ENCODE measurements at places on chromosomes 7 and 10.

GRCh38 chr10:131685576-131685975 lies 215.2 kb upstream of the PPP2R2D start:
- no peak for DNase-seq

- no peak for DNase-seq
Measured at GRCh38 chr7:129452589-129453231, 18.5 kb downstream of the STRIP2 start.

GRCh38 chr10:102001435-102002068 lies 54.4 kb downstream of the ARMH3 start:
- no peak for DNase-seq

- DNase-seq = no peak
Measured at GRCh38 chr10:81874875-81875466, at the start of gene NRG3. TSS of gene NRG3 (plus strand) at chr10:81875194.

DNA sequence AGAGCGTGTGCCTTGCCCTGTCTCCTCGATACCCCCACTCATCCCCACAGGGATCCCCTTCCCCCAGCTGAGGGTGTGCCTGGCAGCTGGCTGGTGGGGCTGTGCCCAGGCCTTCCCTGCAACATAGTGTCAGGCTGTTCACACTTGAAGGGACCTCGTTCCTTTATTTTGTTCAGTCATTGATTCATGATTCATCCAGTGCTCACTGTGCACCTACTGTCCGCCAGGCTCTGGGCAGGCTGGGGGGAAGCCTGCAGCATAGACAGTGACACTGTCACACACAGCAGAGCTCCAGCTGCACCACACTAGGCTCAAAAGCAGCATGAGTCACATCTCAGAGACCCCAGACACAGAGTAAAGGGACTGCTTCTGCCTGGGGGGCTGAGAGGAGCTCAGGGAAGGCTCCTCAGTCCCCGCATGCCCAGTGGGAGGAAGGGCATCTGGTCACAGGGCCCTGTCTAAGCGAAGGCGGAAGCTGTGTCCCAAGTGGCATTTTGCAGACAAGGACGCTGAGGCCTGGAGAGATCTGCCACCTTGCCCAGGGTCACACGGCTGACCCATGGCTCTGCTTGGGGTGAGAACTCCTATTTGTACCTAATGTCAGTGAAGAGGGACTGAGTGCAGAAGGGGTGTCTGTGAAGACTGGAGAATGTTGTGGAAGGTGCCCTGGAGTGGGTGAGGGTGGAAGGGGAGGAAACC lies 27.9 kb downstream of the CDH23 start:
- no peak for DNase-seq

- DNase-seq = no peak
Measured at GRCh38 chr7:111517549-111517951, 44.7 kb downstream of the IMMP2L start.

- no peak for DNase-seq
Measured at GRCh38 chr10:67925449-67926005, 41.1 kb downstream of the SIRT1 start.

DNA sequence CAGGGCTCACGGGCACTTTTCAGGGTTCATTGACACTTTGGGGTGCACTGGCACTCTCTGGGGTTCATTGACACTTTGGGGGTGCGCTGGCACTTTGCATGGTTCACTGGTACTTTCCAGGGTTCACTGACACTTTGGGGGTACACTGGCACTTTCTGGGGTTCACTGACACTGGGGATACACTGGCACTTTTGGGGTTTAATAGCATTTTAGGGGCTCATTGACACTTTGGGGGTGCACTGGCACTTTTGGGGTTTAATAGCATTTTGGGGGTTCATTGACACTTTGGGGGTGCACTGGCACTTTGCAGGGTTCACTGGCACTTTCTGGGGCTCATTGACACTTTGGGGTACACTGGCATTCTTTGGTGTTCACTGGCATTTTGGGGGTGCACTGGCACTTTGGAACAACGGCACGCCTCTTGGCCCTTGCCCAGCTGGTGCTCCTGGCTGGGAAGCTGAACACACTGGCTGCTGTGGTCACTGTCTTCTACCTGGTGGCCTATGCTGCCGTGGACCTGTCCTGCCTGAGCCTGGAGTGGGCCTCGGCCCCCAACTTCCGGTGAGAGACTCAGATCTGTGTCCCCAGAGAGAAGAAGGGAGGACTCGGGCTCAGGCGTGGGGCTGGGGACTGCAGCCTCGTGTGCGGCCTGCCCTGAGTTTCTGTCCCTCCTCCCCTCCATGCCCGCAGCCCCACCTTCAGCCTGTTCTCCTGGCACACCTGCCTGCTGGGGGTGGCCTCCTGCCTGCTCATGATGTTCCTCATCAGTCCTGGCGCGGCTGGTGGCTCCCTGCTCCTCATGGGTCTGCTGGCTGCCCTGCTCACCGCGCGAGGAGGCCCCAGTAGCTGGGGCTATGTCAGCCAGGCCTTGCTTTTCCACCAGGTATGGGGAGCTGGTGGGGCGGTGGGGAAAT lies 6.2 kb upstream of the TRIP6 start:
- no peak for DNase-seq

DNA sequence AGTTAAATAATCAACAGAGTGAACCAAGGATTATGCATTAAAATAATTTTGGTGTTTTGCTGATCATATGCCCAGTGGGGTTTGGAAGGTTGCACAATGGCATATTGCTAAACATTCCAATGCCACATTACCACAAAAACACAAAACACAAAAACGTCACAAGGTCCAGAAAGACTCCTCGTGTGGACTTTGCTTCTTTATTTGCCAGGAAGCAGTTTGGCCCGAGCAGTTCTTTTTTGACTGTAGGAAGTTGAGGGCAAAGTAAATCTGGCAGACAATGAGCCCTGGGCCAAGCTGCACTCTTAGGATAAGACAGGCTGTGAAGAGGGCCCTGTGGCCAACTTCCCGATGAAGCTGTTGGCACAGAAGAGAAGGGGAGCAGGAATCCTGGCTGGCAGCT lies 39.2 kb upstream of the SLC35B4 start:
- no peak for DNase-seq

- DNase-seq = no peak
Measured at GRCh38 chr7:25968205-25968993, 183.6 kb upstream of the NFE2L3 start.

GRCh38 chr7:73721377-73721817 lies 1.9 kb upstream of the STX1A start:
- peak; percentile 58 for DNase-seq

DNA sequence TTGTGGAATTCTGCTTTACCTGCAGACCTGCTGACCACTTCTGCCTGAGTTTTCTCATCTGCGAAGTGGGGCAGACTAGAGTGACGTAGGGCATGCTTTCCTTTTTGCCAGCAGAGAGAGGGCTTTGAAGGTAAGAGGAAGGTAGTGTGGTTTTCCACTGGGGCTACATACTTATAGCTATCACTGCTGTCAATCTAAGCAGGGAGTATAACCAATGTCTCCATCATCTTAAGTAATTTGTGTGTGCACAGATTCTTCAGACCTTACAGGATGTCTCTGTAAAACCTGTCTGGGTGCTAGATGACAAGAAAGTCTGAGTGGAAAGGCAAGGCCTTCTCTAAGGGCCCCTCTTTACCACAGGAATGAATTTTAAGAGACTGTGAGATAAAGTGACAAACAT lies 106.8 kb downstream of the RBM20 start:
- no peak for DNase-seq

- no peak for DNase-seq
Measured at GRCh38 chr10:131994435-131994834, 12.7 kb upstream of the BNIP3 start.

DNA sequence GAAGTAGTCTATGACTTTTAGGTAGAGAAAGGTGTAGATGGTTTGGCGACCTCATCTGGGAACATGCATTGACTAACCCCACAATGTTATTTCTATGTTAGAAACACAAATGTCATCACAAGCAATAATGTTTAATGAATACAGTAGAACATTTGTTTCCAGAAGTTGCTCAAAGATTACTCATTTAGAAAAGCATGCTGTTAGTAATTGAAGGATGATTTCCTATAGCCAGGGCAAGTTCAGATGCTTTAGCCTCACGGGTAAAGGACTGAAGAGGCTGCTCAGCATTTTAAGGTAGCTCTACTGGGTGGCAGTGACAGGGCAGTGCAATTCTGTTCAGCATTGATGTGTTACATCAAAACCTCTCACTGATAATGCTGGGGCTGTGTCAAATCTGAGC lies 199.3 kb upstream of the FZD1 start:
- no peak for DNase-seq

GRCh38 chr10:95660283-95660682 lies 3.8 kb upstream of the ALDH18A1 start:
- DNase-seq = no peak

- DNase-seq = no peak
Measured at GRCh38 chr7:39044489-39044888, 66.8 kb downstream of the POU6F2 start.

DNA sequence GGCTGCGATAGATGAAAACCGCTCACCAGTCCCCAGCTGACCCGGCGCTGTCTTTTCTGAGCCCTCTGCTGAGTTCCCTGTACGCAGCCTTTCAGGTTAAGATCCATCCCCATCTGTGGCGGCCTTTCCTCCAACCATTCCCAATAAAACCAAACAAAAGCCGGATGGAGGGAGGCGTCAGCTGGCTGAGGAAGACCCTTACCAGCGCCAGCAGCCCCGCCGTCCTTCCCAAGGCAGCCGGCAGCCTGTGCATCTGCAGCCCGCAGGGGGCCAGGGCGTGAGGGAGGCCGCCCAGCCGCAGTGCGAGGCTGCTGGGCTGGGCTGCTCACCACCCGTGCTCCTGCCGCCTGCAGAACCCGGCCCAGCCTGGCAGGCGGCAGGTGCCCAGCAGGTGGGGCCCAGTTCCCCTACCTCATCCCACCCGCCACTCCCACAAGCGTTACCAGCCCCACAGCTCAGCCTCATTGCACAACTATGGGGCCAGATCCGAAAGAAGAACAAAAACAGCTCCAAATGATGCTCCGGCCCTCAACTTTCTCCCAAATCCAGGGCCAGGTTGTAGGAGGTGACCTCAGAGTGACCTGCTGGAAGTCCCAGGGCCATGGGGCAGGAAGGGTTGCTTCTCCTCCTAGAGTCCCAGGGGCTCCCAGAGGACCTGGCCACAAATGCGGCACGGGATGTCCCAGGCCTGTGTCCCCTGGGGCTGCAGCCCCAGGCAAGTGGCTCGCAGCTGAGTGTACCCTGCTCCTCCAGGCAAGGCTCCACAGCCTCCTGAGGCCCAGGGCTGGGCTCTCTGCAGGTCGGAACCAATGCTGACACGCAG lies 23.8 kb downstream of the PAPOLB start:
- DNase-seq = peak; percentile 31

GRCh38 chr10:49093922-49094321 lies 21.4 kb downstream of the VSTM4 start:
- no peak for DNase-seq

DNA sequence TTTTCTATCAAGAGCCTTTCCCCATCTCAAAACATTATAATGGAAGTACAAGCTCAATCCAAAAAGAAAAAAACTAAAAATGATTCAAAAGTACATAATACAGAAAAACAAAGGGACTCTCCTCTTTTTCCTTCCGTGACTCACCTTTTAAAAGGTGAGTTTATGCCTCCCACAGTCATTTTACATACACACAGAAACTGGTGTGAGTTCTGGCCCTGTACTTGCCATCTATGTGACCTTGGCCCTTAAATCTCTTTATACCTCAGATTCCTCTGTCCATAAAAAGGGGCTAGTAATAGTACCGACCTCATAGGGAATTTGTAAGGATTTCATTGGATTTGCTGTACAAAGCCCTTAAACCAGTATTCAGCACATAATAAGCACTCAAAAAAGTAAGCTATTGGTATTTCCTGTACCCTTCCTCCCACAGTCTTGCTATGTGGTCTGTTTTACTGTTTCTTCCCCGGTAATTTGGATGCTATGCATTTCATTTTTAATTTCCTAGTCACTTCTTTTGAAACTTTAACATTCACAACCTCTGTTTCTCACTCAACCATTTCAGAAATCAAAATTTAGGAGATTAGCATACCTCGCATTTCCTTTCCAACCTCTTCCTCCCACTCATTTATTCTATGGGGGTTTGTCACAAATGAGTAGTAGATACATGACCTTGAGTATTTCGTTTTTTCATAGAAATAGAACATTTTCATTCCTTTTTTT lies 39.0 kb downstream of the STK17A start:
- DNase-seq = no peak

All from NCI-H2171 (cell line).